ENCODE measurements at places on chromosomes 2 and 18. TPM values are rescaled to one million over a fixed set of nuclear protein-coding genes. Genes with fewer than 3 reads are reported as not detected.

Gene TUBA3D
- 0.05 TPM for total RNA-seq

Gene TRIM54
- 0.14 TPM for total RNA-seq

Gene SKA1
- total RNA-seq: 11.5 TPM

Gene GCG
- 1.7 TPM for total RNA-seq

Gene B3GNT7
- total RNA-seq: 2.2 TPM

Gene SNORC
- total RNA-seq: 1.4 TPM

Gene GPR45
- not detected for total RNA-seq

Gene OTX1
- total RNA-seq: not detected

Gene FNDC4
- total RNA-seq: 0.85 TPM

GRCh38 chr2:111662771-111663470, 221.1 kb downstream of the ANAPC1 start:
- no peak for DNase-seq
- H3K36me3 ChIP-seq: no peaks in the 10 kb centered on the region
- H3K27me3 ChIP-seq: no peaks in the 10 kb centered on the region
- H3K4me1 ChIP-seq: peaks cover 30% of the 10 kb centered on the region

GRCh38 chr2:40138314-40138713, 313.6 kb downstream of the SLC8A1 start:
- no peaks in the 10 kb centered on the region for H3K36me3 ChIP-seq
- H3K27me3 ChIP-seq: no peaks in the 10 kb centered on the region
- no peaks in the 10 kb centered on the region for H3K4me1 ChIP-seq
- H3K4me3 ChIP-seq: no peak overlapping the region
- DNase-seq: no peak
- H3K27ac ChIP-seq: no peak overlapping the region

GRCh38 chr2:52402128-52402527, 1365.5 kb upstream of the CHAC2 start:
- no peaks in the 10 kb centered on the region for H3K4me1 ChIP-seq
- H3K36me3 ChIP-seq: no peaks in the 10 kb centered on the region
- H3K27ac ChIP-seq: no peak overlapping the region

DNA sequence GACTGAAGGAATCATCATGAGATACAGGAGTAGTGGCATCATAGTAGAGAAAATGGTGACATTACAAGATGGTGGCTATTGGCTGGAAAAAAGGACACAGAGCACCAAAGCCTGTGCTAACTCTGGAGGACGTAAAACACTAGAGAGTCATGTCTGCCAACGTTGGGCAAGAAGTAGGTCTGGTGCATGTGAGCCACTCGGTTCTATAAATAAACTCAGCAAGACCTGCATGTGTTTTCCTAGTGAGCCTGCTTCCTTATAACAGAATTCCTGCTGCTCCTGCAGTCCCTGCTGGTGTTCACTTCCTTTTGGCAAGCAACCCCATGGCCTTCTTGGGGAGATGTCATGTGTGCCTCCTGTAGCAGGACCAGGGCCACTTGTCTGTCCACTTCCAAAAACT, 325.2 kb downstream of the OSR1 start:
- no peaks in the 10 kb centered on the region for H3K27me3 ChIP-seq
- H3K36me3 ChIP-seq: no peaks in the 10 kb centered on the region
- H3K4me3 ChIP-seq: no peak overlapping the region
- no peak for DNase-seq
- no peak overlapping the region for H3K27ac ChIP-seq

GRCh38 chr2:239724194-239724849, 300.8 kb downstream of the NDUFA10 start:
- no peak overlapping the region for H3K27ac ChIP-seq
- H3K4me1 ChIP-seq: no peaks in the 10 kb centered on the region
- no peaks in the 10 kb centered on the region for H3K36me3 ChIP-seq
- no peak for DNase-seq
- H3K27me3 ChIP-seq: no peaks in the 10 kb centered on the region
- H3K4me3 ChIP-seq: no peak overlapping the region

DNA sequence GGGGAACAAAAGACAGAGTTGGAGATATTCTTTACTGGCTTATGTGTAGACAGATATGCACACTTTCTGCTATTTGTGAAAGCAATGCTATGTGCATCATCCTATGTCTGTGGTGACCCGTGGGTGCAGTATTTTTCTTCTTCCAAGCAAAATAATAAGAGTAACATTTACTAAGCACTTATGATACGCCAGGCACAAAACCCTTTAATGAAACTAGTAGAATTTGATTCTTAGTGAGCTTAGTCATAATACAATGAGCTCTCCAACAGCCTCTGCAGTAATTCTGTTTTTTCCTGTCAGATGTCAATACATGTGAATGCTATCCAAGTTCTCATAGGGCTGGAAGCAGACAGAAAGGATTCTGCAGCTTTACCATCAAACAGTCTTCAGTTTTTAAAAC, 130.6 kb downstream of the RAD51AP2 start:
- H3K27ac ChIP-seq: no peak overlapping the region
- no peaks in the 10 kb centered on the region for H3K4me1 ChIP-seq
- H3K36me3 ChIP-seq: no peaks in the 10 kb centered on the region
- H3K27me3 ChIP-seq: no peaks in the 10 kb centered on the region
- no peak for DNase-seq

- no peak overlapping the region for H3K27ac ChIP-seq
- no peaks in the 10 kb centered on the region for H3K27me3 ChIP-seq
- DNase-seq: no peak
- H3K4me1 ChIP-seq: no peaks in the 10 kb centered on the region
- no peak overlapping the region for H3K4me3 ChIP-seq
Observed at GRCh38 chr2:131005216-131005935, 87.9 kb downstream of the FAM168B start.

DNA sequence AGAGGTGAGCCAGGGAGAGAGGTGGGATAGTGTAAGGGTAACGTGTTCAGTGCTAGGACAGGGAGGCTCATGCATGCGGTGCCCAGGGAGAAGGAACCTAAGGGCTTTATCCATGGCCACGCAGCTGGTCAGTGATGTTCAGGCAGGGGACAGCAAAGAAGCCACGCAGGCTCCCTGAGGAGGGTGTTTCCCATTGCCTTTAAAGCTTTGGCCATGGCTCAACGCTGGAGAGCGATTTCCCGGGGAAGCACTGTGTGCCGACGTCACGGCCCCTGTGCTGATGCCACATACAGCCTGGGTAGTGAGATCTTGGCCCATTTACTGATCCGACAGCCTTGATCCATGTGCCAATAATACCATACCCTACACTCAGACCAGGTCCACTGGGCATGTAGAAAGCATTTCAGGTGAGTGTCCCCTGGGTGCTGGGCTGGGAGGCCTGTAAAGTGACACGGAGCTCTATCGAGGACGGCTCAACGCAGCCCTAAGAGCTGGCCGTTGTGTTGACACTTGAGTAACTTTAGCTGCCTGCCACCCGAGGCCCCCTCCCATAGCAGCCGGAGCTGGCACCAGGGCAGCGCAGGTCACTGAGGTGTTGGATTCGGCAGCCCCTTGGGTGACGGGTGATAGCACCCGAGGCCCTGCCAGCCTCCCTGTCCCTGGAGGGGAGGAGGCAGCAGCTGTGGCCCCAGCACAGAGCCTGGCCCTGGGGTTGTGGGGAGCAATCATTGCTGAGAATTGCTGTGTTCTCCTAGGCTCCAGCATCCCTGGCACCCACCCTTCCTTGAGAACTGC, 41.4 kb downstream of the PDIA6 start:
- no peak for DNase-seq
- no peaks in the 10 kb centered on the region for H3K36me3 ChIP-seq
- no peaks in the 10 kb centered on the region for H3K27me3 ChIP-seq
- no peak overlapping the region for H3K4me3 ChIP-seq
- H3K4me1 ChIP-seq: no peaks in the 10 kb centered on the region
- H3K27ac ChIP-seq: no peak overlapping the region

GRCh38 chr2:19474128-19474527, 115.7 kb upstream of the OSR1 start:
- no peaks in the 10 kb centered on the region for H3K4me1 ChIP-seq
- H3K27ac ChIP-seq: no peak overlapping the region
- H3K4me3 ChIP-seq: no peak overlapping the region
- H3K27me3 ChIP-seq: peaks cover 2% of the 10 kb centered on the region
- DNase-seq: peak; percentile 34
- H3K36me3 ChIP-seq: no peaks in the 10 kb centered on the region

DNA sequence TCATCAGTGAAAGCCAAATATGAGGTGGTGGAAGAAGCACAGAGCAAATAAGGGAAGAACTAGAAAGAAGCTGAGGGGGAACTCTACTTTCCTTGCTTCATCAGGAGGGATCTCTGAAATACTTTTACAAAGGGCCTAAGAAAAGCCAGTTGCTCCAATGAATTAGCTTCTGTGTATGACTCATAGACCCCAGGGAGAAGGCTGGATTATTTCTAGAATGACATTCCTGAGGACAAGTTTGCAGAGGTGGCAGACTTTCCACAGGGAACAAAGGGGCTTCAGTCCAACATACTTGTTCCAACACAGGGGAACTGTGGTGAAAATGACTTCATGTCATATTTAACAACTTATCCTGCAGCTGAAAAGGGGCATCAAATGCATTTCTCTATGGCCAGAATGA, 29.0 kb downstream of the DOK1 start:
- no peak for DNase-seq
- no peaks in the 10 kb centered on the region for H3K27me3 ChIP-seq
- no peak overlapping the region for H3K27ac ChIP-seq

Measured in thymus (tissue), 14 donors.